Activated CD8-positive, alpha-beta T cell treated with anti-CD3 and anti-CD28 coated beads, Interleukin-2, amount 10 ng/mL, durations not matched to agents 7 days and 5 days (primary cell): ENCODE measurements at places on chromosomes 6 and 20. TPM values are rescaled to one million over a fixed set of nuclear protein-coding genes. Genes with fewer than 3 reads are reported as not detected.
A peak's percentile ranks its signal among the peaks of the same experiment; 100 is the strongest.

RIMS1 gene
- not detected for total RNA-seq

GRCh38 chr20:62804627-62805154 is at the start of gene OGFR:
OGFR (plus strand) TSS chr20:62804835; CDS start chr20:62804860, 25 bp downstream.
- peak; percentile 81 for DNase-seq

- no peak for DNase-seq
Measured at GRCh38 chr6:165668951-165669350, 5.9 kb upstream of the PDE10A start.

DNA sequence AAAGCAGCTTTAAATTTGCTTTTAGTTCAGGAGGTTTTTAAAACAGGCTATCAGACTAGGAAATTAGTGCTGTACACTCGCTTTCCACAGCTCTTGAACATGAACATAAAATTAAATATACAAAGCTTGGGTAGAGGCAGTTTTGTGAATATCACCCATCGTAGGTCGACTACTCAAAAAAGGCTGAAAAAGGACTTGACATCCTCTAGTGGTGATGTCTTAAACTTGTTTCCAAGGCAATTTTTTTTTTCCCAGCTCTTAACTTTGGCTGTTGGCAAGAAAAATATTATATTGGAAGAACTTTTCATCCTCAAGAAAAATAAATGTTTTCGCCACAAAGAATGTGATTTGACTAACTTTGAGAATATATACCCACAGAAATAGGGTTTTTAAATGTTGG is 2.9 kb downstream of the MAP7 start:
- DNase-seq: no peak

DNA sequence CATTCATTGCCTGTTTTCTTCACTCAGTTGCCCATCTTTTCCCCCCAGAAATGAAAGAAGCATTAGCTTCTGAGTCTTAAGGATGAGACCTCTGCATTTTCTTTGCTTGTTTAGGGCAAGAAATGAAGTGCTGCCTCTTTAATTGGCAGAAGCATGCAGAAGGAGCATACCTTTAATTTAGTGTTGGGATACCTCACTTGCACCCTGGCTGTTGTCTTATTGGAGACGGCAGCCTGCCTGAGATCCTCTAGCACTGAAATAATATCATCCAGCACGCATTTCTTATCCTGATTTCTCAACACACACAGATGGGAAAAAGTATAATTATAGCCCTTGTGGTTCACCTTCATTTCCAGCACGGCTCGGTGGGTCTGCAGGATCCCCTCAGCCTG is 43.1 kb downstream of the PTCHD4 start:
- DNase-seq: no peak

GRCh38 chr20:47088335-47088734 is 193.7 kb downstream of the EYA2 start:
- DNase-seq: no peak

DNA sequence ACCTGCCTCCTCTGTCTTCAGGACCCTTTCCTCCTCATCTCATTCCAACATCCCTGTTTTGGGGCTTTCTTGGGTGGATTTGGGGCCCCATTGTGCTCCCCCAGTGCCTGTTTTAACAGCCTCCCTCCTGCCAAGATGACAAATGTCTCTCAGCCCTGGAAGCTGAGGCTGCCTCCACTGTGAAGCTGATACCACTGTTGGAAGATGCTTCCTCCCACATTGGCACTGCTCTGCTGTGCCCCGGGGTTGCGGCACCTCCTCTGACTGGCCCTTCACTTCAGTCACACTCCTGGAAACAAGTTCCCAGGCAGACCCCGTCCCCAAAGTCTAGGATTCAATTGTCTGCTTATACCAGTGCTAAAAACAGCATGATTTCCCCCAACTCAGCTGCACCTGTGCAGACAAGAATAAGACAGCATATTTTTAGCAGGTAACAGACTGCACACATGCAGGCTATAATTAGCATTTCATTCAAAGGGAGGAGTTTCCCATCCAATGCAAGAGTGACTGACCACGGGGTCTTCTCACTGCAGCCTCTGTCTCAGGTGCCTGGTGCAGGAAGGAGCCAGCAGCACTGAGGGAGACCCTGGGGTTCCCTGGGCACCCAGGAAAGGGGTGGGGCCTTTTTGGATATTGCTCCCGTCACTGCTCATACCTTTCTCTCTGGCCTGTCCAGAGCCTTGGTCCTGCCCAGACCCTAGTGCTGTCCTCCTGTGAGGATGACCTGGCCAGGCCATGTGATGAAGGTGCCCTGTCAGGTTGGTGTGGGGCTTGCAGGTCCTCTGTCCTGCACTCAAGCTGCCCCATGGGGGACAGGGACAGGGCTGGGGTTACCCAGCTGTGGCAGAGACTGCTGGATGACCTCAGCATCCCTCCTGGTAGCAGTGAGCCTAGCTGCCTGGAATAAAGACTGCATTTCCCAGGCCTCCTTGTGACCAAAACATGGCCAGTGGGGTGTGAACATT is 31.5 kb upstream of the SULF2 start:
- DNase-seq: no peak

DNA sequence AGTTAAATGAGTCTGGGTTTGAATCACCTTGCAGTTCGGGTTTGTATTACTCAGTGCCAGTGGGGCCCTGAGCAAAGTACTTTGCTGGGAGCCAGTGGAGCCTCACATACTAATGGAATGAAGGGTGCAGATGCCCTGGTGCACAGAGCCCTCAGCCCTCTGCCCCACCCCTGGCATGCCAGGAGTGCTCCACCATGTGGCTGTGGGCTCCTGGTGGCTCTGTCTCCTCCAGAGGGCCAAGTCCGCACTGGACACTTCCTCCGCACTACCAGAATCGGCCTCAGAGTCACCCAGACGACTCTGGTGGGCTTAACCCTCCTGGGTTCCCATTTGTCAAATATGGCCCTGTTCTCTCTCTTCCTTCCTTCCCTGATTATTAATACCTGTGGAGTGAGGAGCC is 94.0 kb downstream of the STK35 start:
- DNase-seq: no peak
